M059J (cell line): ENCODE measurements at places on chromosomes 7 and 10. TPM values are rescaled to one million over a fixed set of nuclear protein-coding genes. Genes with fewer than 3 reads are reported as not detected.

Gene HTR7
- total RNA-seq: 20.5 and 36.5 TPM in 2 replicates

Gene RADIL
- not detected in 2 replicates for total RNA-seq

Gene SEMA4G
- total RNA-seq: 0.12 and 0.17 TPM in 2 replicates

Gene GPR158
- total RNA-seq: 0.02 TPM in 1 of 2 replicates, not detected in the other

Gene CRHR2
- total RNA-seq: not detected in 2 replicates

Gene TAS2R5
- 0.30 TPM in 1 of 2 replicates, not detected in the other for total RNA-seq

Gene POMZP3
- 5.7 and 7.3 TPM in 2 replicates for total RNA-seq

Gene CFAP46
- not detected in 2 replicates for total RNA-seq

Gene BMPER
- total RNA-seq: 1.5 and 2.3 TPM in 2 replicates

Gene COL1A2
- total RNA-seq: 587 and 961 TPM in 2 replicates

Gene SUV39H2
- 20.9 and 23.8 TPM in 2 replicates for total RNA-seq

Gene PTF1A
- total RNA-seq: not detected in 2 replicates

Gene SLC18A2
- total RNA-seq: not detected in 2 replicates

Gene CDC14C
- 0.07 and 0.10 TPM in 2 replicates for total RNA-seq

Gene NEURL1
- total RNA-seq: 4.5 and 19.9 TPM in 2 replicates

Gene LRRC4
- 0.39 TPM in 1 of 2 replicates, not detected in the other for total RNA-seq

Gene RNF148
- not detected in 2 replicates for total RNA-seq

Gene NME8
- not detected in 2 replicates for total RNA-seq

Gene SGCE
- 166 and 202 TPM in 2 replicates for total RNA-seq

Gene SPOCK2
- 0.05 TPM in 1 of 2 replicates, not detected in the other for total RNA-seq

Gene FBXO24
- 0.05 and 0.44 TPM in 2 replicates for total RNA-seq

Gene SFTPA1
- not detected in 2 replicates for total RNA-seq

Gene MSMB
- total RNA-seq: not detected in 2 replicates

Gene FAM241B
- 1.9 and 2.8 TPM in 2 replicates for total RNA-seq

Gene SCIN
- total RNA-seq: 0.27 and 0.67 TPM in 2 replicates

Gene VIPR2
- total RNA-seq: not detected in 2 replicates

Gene EBF3
- not detected in 2 replicates for total RNA-seq

Gene SPDYE8
- not detected in 2 replicates for total RNA-seq

Gene PPP1R17
- total RNA-seq: not detected in 2 replicates

Gene CYREN
- 49.5 and 62.2 TPM in 2 replicates for total RNA-seq

Gene ANKRD1
- total RNA-seq: 32.4 and 40.0 TPM in 2 replicates

Gene ZNF239
- total RNA-seq: 1.3 and 5.2 TPM in 2 replicates

Gene SFXN4
- 18.5 and 22.0 TPM in 2 replicates for total RNA-seq

Gene CHCHD3
- 108 and 123 TPM in 2 replicates for total RNA-seq

Gene CALCR
- total RNA-seq: not detected in 2 replicates

Gene GDF10
- not detected in 2 replicates for total RNA-seq
